Effector CD8-positive, alpha-beta T cell (primary cell): ENCODE measurements at places on chromosomes 7 and 10.

- peak; percentile 16 for DNase-seq
Measured at GRCh38 chr7:72493850-72494661, 81.9 kb upstream of the CALN1 start.

GRCh38 chr10:35127289-35127891 is 744 bp downstream of the CREM start:
- DNase-seq: peak; percentile 54

DNA sequence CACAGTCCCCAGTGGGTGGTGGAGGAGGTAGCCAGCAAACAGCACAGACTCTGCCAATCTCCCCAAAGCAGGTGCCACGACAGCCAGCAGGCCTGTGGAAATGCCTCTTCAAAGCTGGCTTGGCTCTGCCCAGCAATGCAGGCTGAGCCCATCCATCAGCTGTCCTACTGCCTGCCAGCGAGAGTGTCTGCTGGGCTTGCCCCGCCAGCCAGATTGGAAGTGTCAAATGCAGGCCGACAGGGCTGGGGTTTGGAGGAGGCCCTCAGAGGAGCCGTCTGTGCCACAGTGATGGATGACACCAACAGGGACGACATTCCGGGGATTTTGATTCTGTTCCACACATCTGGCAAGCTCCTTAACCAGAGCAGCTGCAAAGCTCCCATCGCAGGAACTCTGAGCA is 16.7 kb downstream of the HABP2 start:
- DNase-seq: no peak

DNA sequence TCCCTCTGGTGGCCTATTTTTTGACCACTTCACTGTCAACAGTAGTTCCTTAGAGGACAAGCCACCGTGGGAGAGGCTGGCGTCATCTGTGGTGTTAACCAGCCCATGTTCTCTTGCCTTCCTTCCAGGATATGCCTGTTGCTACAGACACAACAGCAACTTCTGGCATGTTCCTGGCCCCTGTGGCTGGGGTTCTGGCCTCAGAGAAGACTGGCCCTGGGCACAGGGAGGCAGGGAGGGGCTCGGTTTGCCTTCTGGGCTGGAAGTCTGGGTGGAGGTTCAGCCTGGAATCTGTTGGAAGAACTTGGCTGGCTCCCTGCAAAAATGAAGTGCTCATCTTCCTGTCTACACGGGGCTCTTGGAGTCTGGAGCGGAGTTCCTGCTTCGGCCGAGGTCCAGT is 25.7 kb downstream of the GOLGA7B start:
- no peak for DNase-seq

DNA sequence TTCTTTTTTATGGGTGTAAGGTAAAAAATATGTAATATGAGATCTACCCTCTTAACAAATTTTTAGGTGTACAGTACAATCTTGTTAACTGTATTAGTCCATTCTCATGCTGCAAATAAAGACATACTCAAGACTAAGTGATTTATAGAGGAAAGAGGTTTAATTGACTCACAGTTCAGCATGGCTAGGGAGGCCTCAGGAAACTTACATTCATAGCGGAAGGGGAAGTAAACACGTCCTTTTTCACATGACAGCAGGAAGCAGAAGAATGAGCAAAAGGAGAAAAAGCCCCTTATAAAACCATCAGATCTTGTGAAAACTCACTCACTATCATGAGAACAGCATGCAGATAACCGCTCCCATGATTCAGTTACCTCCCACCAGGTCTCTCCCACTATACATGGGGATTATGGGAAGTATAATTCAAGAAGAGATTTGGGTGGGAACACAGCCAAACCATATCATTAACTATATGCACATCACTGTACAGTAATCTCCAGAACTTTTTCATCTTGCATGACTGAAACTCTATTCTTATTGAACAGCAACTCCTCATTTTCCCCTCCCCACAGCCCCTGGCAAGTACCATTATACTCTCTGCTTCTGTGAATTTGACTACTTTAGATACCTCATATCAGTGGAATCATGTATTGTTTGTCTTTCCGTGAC is 127.4 kb downstream of the WNT2 start:
- no peak for DNase-seq

- DNase-seq: no peak
Measured at GRCh38 chr7:16027396-16027795, 340.9 kb upstream of the MEOX2 start.

DNA sequence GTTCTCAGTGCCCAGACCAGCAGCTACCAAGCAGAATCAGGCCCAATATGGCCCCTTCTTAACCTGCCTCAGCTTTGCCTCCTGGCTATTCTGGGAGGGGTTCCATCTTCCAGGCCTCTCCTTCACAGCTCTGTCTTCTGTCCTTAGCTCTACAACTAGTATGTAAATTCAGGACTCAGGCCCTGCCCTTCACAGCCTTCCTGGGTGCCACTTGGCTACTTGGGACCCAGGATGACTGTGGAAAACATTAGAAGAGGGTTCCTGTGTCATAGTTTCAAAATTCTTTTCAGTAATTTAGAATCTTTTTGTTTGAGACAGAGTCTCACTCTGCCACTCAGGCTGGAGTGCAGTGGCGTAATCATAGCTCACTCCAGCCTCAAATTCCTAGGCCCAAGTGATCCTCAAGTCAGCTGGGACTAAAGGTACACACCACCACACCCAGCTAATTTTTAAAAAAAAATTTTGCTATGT is 33.2 kb upstream of the PAPSS2 start:
- no peak for DNase-seq
